ENCODE measurements at places on chromosomes 6 and 20. TPM values are rescaled to one million over a fixed set of nuclear protein-coding genes. Genes with fewer than 3 reads are reported as not detected.

DNA sequence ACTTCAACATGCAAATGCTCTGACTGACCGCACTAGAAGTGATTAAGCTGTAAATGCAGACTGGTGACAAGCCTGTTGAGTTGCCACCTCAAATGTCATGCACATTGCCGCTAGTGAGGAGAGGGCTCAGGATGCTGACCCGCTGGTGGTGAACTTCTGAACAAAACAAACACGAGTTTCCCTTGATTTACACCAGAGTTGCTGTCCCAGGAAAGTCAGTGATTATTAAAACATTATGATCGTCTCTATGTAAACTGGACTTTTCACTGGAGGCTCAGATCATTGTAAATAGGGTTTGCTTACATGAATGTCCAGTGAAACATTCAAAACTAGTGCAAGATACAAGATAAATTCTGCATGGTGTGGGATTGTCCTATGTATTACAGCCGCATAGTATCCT, 420.1 kb downstream of the PREX1 start:
- no peak for DNase-seq

- DNase-seq = peak; percentile 33
Measured at GRCh38 chr20:51385646-51386530, 156.6 kb downstream of the NFATC2 start.

GRCh38 chr6:32761072-32761471, 2.3 kb downstream of the HLA-DQB2 start:
- no peak for DNase-seq

- no peak for DNase-seq
Measured at GRCh38 chr6:44869321-44869897, 458.7 kb upstream of the RUNX2 start.

- DNase-seq = no peak
Measured at GRCh38 chr6:29451471-29452193, 5.2 kb downstream of the OR11A1 start.

DNA sequence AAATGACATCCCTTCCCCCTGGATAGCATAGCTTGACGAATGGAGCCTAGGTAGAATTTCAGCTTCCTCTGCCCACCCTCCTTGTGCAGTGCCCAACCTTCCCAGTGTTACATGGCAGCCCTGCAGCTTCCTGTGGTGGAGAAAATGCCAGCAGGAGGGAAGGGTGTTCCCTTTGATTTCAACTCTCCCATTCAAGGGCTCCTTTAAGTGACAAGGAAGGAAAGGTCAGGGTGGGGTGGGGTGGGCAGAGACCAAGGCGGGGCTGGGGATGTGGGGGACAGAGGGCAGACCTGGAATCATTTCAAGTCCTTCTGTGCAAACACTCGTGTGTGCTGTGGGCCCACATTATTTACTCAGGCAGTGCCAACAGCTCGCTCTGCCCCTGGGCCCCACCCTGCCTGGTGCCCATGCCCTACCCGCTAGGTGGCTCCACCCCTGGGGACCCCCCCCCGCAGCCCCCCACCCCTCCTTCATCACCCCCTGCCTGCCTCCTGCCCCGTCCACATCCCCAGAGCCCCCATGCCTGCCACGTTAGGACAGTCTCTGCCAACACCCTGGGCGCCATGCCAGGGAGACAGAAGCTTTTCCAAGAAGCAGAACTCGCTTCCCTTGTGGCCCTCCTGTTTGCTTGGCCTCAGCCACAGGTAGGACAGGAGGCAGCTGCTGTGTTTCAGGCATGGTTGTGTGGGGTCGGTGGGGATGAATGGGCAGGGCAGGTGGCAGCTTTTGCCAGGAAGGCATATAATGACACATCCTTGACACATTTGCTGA, 9.4 kb downstream of the SPDEF start:
- no peak for DNase-seq

- no peak for DNase-seq
Measured at GRCh38 chr6:167510648-167511047, 185.8 kb downstream of the TTLL2 start.

DNA sequence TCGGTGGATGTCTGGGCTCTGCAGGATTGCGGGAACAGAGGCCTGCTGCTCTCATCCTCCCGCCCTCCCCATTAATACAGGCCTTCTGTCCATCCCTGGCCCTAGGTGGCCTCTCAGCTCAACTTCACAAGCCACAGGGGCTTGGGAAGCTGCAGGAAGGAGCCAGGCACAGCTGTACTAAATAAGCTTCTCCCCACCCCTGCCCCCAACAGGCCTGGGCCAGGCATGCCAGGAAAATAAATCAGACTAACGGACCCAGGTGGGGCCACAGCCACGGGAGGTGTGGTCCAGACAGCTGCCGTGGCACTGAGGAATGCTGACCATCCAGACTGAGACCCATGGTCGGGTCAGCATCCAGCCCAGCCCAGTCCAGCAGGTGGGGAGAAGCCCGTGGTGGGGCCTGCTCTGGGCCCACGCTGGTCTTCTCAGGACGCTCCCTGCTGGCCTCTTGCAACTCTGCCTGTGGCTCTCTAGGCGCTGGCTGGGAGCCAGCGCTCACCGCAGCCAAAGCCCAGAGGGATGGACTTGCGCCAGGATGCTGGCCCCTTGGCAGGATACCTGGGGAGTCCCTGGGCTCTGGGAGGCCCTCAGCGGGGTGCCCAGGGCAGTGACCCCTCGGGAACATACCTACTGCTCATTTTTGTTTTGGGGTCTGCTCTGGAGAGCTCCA, 8.6 kb upstream of the YTHDF1 start:
- DNase-seq = no peak

GRCh38 chr6:18260448-18261106, 3.8 kb downstream of the DEK start:
- peak; percentile 3 for DNase-seq

The LY6G6F gene
- total RNA-seq = not detected

The TJAP1 gene
- 50.6 TPM for total RNA-seq

The MUC22 gene
- total RNA-seq = not detected

The ARMC2 gene
- 6.4 TPM for total RNA-seq

The RCAN2 gene
- total RNA-seq = 0.15 TPM

The COL21A1 gene
- total RNA-seq = not detected
